Fibroblast of skin of abdomen (primary cell): ENCODE measurements at places on chromosomes 7 and 10.

DNA sequence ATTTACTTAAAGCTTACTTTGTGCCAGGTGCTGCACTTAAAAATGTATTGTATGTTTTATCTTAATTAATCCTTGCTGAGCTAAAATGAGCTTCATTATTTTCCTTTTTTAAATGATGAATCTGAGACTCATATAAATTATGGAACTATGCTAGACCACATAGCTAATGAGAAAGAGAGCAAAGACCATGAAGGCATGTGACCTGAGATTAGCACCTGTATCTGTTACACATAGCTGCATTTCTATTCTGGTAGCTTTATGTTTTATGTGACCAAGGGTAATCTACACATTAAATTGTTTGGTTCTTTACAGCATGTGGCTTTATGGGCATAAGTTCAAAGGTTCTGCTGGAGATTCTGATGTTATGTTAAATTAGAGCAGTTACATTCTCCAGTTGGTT is 839.1 kb upstream of the SORCS1 start:
- DNase-seq: no peak

DNA sequence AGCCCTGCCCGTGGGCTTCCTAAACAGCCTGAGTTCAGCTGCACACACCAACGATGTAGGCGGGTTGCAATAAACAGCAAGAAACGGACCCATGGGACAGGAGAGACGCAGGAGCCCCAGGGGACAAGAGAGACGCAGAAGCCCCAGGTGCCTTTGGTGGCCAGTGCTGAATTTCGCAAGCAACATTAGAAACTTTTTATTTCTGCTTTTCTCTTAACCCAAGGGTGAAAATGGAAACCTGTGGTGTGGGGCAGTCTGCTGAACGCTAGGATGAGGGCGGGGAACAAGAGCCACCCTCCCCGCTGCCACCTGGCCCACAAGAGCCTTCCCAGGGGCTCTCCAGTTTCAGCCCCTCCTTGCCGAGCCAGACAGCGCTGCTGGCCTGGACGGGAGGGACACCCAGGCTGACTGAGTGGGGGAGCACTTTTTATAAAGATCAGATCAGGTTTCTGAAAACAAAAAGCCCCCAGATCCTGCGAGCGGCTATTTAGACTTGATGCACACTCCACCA is 20.0 kb upstream of the GPR146 start:
- DNase-seq: no peak

- DNase-seq: no peak
These were observed 178.5 kb upstream of the RNF32 start for GRCh38 chr7:156461881-156462665.

GRCh38 chr10:61943674-61944378 is 42.3 kb downstream of the ARID5B start:
- peak; percentile 67 for DNase-seq

DNA sequence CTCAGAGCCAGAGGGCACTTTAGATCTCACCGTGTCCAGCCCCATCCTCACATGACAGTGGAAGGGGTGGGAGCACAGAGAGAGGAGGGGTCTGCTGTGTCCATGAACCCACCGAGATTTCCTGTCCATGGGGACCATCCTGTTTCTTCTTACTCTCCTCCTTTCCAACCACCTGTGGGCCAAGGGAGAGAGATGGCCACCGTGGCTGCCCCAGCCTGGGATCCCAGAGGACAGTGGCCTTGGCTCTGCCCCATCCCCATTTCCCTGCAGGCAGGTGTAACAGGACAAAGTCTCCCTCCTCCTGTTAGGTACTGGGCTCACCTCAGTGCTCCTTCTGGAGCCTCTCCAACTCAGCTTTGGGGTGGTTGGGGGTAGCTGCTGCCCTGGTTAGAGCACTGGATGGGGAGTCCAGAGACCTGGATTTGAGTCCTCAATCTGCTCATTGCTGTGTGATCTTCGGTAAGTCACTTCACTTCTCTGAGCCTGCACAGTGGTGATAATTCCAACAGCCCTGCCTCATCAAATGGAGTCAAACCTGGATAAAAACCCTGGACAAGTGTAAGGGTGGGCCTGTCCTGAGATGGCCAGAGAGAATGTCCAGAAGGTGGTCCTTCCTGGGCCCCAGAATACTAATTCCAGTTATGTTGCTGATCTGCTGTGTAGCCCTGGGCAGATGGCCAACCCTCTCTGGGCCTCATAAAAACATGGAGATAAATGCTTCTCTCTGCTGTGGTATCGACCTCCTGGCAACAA is 17.8 kb upstream of the PCBD1 start:
- no peak for DNase-seq

DNA sequence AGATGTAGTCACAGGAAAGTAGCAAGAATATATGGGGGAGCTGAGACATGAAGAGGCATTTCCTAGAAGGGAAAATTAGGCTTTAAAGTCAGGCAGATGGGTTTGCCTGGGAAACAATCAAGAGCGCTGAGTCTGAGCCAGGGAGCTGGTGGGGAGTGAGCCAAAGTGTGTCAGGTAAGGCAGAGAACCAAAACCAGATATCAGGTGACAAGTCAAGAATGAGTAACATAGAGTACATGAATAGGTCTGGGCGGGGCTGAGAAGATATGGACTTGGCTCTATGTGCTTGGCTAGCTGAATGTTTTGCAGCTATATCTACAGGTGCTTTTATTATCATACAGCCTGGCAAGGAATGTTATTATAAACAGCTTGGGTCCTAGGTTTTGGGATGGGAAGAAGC is 49.3 kb downstream of the GPR141 start:
- DNase-seq: no peak

DNA sequence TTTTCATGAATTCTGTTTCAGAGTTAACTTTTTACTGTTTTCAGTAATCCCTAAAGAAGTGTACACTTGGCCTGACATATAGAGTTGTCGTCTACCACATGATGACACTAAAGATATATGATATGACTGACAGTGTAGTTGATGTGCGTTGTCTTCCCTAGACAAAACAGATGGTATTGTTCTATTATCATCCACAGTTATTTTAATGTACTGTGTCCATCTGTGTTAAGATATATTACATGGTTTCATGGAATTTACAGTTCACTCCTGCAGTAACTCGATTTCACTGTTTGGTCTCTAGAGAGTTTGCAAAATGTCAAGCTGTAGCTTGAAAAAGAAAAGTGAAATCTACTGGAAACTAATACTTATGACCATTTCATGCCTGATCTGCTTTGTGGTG is 18.1 kb downstream of the FOXP2 start:
- DNase-seq: peak; percentile 21

- DNase-seq: no peak
These were observed 20.0 kb downstream of the WNT8B start for GRCh38 chr10:100482834-100483185.

- DNase-seq: no peak
These were observed 29.1 kb downstream of the DPCD start for GRCh38 chr10:101617102-101617823.

GRCh38 chr7:4713183-4713784 is 31.2 kb downstream of the FOXK1 start:
- DNase-seq: peak; percentile 40

- DNase-seq: peak; percentile 37
These were observed 8.8 kb upstream of the ZC3HAV1 start for GRCh38 chr7:139118234-139118804.

- no peak for DNase-seq
These were observed 45.0 kb upstream of the GRM3 start for GRCh38 chr7:86598721-86599120.
